ENCODE measurements at places on chromosomes 4 and X. TPM values are rescaled to one million over a fixed set of nuclear protein-coding genes. Genes with fewer than 3 reads are reported as not detected.

DNA sequence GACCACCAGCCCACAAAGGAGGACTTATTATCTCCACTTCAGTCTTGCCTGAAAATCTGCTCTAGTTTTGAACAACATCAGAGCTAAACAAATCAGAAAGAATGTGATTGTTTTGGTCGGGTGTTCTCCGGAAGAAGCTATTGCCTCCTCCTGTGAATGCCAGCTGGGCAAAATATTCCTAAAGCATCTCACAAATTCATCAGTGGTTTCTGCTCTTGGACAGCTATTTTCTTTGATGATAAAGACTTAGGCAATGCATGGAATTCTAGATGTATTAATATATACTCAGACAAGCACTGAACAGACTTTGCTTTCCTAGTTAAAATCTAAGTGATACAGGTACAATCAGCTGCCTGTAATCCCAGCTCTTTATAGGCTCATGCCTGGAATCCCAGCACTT lies 71.8 kb downstream of the ASMT start:
- peaks cover 13% of the 10 kb centered on the region for H3K4me1 ChIP-seq
- H3K27ac ChIP-seq: no peak overlapping the region
- no peaks in the 10 kb centered on the region for H3K27me3 ChIP-seq
- DNase-seq: no peak

- H3K4me3 ChIP-seq: no peak overlapping the region
- H3K27ac ChIP-seq: no peak overlapping the region
- DNase-seq: no peak
- H3K4me1 ChIP-seq: no peaks in the 10 kb centered on the region
Observed at GRCh38 chrX:13271511-13271910, 48.3 kb downstream of the ATXN3L start.

DNA sequence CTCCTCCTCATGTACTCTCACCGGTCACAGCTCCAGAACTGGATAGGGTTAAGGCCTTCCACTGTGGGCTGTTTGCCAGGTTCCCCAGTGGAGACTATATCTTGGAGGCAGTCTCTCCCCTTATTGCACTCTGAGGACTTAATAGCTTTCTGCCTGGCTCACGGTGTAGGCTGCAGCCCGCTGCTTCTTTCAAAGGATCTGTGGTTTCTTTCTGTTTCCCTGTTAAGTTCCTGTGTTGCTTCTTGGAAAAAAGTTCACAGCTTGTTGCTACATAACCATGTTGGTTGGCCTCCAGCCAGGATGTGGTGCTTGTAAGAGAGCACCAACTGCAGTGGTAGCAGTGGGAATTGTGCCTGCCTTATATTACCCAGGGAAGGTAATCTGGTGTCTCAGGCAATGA lies 24.9 kb upstream of the ZDHHC15 start:
- no peak overlapping the region for H3K27ac ChIP-seq
- H3K36me3 ChIP-seq: no peaks in the 10 kb centered on the region
- no peaks in the 10 kb centered on the region for H3K4me1 ChIP-seq

GRCh38 chr4:145066063-145066501 lies 31.9 kb downstream of the ANAPC10 start:
- no peak for DNase-seq
- H3K4me1 ChIP-seq: peaks cover 3% of the 10 kb centered on the region
- peaks cover 10% of the 10 kb centered on the region for H3K36me3 ChIP-seq
- H3K27ac ChIP-seq: no peak overlapping the region
- no peaks in the 10 kb centered on the region for H3K27me3 ChIP-seq
- no peak overlapping the region for H3K4me3 ChIP-seq

GRCh38 chr4:4857001-4857808 lies 2.3 kb upstream of the MSX1 start:
- H3K27ac ChIP-seq: peak overlapping the region; percentile 43
- DNase-seq: no peak
- H3K4me3 ChIP-seq: no peak overlapping the region
- peaks cover 27% of the 10 kb centered on the region for H3K4me1 ChIP-seq

SPANXN4 gene
- not detected for total RNA-seq
